ENCODE measurements at places on chromosomes 12 and 14. TPM values are rescaled to one million over a fixed set of nuclear protein-coding genes. Genes with fewer than 3 reads are reported as not detected.

GRCh38 chr12:61758661-61759060, 501.5 kb upstream of the USP15 start:
- no peaks in the 10 kb centered on the region for H3K27me3 ChIP-seq
- no peak for DNase-seq
- H3K36me3 ChIP-seq: no peaks in the 10 kb centered on the region

The CLEC14A gene
- total RNA-seq: not detected

DNA sequence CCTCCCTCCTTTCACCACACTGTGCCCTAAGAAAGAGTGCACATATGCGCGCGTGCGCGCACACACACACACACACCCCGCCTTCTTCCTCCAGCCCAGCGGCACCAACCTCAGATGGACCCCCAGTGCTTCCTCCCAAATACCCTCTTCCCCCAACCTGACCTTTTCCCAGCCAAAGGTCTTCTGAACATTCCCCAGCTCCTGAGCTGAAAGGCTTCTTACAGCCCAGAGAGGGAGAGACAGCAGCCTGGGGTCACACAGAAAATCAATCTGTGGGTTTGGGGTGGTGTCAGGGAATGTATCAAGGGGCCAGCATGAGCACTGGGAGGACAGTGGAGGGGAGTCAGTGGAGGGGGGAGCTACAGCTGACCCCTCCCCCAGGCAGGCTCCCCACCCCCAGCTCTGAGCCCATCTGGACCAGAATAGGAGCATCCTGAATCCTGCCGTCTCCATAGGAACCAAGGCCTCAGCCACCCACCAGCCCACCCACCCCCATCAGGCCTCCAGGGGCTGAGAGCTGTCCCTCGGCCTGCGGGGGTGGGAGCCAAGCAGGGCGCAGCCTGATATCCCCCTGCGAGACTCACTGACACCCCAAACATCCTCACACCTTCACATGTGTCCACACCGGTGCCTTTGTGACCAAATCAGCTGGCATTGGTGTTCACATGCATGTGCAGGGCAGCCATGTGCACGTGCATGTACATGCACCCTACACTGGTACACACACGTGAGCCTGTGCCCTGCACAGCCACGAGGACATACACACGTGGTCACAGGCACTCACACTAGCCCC, 5.7 kb downstream of the RASAL1 start:
- H3K27ac ChIP-seq: no peak overlapping the region
- no peaks in the 10 kb centered on the region for H3K36me3 ChIP-seq
- H3K4me3 ChIP-seq: no peak overlapping the region
- H3K4me1 ChIP-seq: peaks cover 3% of the 10 kb centered on the region

DNA sequence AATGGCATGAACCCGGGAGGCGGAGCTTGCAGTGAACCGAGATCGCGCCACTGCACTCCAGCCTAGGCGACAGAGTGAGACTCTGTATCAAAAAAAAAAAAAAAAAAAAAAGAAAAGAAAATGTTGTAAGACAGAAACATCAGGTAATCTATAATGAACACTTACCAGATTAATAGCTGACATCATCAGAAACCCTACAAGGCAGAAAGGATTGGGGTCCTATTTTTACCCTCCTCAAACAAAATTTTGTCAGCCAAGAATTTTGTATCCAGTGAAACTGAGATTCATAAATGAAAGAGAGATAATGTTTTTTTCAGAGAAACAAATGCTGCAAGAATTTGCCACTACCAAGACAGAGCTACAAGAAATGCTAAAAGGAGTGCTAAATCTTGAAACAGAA, 14.1 kb downstream of the CLEC1A start:
- no peak overlapping the region for H3K4me3 ChIP-seq
- H3K27ac ChIP-seq: no peak overlapping the region
- no peaks in the 10 kb centered on the region for H3K27me3 ChIP-seq
- no peaks in the 10 kb centered on the region for H3K36me3 ChIP-seq

DNA sequence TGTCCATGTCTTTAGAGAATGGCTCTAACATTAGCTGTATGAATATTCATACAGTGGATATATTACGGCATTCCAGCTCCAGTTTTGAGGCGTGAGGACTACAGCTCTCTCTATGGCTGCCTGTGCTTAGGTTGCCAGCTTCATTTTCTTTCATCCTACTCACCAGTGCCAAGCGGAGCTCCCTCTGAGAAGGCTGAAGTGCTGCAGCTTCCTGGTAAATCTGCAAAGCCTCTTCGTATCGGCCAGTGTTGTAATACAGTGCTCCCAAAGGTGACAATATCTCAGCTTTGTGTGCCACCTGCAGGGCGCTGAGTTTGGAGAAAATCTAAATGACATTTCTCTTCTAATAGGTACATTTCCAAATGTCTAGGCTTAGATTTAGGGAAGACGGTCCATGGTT, 19.8 kb upstream of the OVCH1 start:
- no peak for DNase-seq
- no peaks in the 10 kb centered on the region for H3K4me1 ChIP-seq
- no peak overlapping the region for H3K4me3 ChIP-seq

DNA sequence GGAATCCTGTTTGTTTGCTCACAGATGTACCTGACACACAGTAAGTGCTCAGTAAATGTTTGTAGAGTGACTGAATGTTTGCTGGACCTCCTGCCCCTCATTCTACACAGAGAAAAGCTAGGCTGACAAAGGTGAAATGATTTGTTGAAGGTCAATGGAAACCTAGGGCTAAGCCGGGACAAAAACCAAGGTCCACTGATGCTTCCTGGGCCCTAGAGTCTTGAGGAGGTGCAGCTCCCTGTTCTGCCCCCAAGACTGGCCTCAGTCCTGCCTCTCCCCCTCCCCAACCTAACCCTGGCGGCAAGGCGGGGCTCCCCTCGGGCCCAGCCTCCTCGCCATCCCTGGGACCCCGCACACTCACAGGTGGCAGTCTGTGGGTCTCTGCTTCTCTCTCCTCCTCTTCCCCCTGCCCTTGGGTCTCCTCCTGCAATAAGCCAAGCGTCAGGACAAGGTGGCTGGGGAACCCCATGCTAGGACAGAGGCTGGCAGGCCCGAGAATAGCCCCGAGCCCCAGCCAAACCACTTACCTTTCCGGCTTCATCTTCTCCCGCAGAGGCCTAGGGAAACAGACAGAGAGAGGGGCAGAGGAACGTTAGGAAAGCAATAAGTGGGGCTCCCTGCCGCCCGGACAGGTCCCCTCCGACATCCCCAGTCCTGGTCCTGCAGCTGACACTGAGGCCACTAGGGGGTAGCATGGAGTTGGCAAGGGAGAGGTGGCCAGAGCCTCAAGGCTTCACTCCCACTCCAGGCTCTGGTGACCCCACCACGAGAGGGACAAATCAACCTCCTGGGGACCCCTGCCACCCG, 9.3 kb downstream of the PGF start:
- H3K27me3 ChIP-seq: no peaks in the 10 kb centered on the region
- no peaks in the 10 kb centered on the region for H3K36me3 ChIP-seq

The MRPL42 gene
- total RNA-seq: 81.0 TPM
